T47D (cell line): ENCODE measurements at places on chromosomes 5 and 9.

DNA sequence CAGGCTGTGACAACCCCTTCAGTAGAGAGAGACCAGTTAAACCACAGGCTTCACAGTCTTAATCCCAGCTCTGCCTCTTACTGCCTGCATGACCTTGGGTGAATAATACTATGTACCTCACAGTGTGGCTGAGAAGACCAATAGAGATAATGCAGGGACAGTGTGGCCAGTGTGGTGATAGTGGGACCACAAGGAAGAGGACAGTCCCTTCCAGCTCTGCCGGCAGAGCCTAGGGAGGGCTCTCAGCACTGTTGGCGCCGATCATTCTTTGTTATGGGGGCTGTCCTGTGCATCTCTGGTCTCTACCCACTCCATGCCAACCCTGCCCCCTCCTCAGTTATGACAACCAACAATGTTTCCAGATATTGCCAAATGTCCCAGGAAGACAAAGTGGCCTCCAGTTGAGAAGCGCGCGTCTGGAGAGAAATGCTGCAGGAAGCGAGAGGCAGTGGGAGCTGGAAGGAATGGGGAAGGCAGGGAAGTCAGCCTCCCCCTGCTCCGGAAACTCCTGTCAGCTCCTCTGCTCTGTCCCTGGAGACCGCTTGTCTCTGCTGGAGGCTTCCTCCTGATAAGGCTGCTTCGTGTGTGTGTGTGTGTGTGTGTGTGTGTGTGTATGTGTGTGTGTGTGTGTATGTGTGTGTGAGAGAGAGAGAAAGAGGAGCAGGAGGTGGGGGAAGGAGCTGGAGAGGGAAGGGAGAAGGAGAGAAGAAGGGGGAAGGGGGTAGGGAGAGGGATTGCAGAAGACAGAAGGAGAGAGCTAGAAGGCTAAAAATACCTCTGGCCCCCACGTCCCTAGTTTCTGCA lies 31.8 kb upstream of the FABP6 start:
- DNase-seq, result no peak

DNA sequence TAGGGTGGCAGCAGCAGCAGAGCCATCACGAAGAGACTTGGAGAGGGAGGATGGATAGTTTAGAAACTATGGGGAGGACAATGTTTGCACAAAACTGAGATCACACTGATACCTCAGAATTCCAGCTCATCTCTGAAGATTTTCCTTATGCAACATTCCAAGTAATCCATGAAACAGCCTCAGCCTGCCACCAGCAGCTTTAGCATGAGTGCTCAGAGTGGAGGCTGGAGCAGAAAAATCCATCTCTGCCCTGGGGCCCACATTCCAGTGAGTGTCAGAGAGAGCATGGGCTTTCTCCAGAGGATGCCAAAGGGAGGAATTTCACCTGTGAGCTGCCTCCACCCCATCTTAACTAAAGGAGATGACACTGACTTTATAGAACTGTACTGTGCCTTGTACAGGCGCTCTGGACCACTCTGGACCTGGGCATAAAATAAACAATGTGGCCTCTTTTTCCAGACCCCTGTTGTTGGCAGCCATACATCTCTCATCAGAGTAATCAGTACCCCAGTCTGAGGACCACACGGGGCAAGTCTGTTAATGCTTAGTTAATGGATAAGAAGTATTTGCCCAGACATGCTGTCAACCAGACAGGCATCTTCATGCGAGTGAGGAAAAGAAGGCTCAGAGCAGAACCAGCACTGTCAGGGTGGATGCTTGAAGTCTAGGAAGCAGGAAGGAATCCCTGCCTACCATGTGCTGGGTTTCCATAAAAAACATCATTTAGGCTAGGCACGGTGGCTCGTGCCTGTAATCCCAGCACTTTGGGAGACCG lies 440.9 kb downstream of the ENC1 start:
- DNase-seq, result peak; percentile 48

DNA sequence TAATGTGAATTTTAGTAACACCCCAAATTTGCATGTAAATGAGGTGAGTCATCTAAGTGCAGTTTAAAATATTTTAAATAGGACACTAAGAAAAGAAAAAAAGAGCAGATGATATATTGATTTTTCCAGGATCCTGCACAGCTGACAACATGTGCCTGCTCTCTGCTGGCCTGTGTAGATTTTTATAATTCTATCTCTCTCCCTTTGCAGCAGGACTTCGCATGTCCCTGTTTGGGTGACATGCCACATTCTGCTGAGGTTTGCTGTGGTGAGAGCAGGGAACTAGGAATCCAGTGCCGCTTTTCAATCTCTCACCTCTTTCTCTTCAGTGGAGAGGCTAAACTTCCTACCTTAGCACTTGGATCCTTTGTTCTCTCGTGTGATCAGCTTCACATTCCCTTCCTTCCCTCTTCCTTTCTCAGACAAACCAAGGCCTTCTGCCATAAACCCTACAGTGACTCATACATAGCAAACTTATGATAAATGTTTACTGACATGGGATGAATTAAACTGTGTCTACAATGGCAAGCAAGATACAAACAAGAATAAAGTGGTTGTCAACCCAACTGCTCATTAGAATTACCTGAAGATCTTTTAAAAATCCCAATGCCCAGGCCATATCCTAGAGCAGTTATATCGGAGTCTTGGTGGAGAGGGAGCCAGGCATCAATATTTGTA lies 198.8 kb upstream of the EFNA5 start:
- DNase-seq, result peak; percentile 49

DNA sequence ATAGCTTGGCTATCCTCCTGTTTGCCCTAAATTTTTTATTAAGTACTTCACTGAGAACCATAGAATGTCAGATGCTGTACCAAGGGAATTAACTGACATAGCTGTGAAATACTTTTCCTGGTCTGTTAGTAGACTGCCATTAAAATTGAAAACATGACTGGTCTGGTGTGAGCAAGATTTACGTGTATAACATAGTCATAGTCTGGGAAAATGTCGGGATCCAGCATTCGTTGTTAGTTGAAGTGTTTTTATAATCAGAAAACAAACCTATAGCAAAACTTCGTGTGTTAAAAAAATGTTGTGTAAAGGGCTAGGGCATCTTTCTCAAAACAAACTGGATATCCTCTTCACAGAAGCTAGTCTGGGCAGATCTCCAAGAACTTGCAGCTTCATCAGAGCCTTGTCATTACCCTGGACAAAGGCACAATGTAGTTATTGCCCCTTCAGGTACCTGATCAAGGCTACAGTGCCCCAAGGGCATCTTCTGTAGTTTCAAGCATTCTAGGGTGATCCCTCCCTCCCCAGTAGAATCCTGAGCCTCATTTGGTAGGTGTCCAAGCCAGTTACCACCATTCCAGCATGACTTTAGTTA lies 454.2 kb upstream of the SGCD start:
- no peak for DNase-seq

DNA sequence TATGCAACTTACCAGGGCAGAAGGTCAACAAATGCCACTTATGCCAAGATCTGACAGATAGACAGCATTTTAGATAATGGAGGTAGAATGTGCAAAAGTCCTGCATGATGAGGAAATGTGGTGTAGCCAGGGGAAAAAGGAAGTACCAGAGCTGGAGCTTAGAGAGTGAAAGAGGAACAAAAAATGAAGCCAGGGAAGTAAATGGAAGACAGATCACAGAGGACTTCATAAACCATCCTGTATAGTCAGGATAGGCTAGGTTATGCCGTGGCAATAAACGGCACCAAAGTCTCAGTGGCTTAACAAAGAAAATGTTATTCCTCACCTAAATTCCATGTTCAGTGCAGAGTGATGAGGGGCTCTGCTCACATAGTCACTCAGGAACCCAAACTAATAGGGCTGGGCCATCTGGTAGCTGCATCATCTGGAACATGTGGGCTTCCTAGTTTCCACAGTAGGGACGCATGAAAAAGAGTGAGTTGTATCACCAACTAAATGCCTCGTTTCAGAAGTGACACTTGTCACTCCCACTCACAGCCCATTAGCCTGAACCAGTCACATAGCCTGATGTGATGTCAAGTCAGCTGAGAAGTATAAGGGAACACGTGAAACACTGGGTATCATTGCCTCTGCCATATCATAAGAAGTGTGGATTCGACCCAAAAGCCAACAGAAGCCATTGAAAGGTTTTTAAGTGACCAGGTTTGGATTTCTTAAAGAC lies 70.3 kb downstream of the SH3RF2 start:
- DNase-seq, result no peak

- DNase-seq, result no peak
Measured at GRCh38 chr5:32109236-32109635, 64.9 kb downstream of the GOLPH3 start.

GRCh38 chr9:136326061-136326760 lies 1.1 kb upstream of the GPSM1 start:
- DNase-seq, result no peak

GRCh38 chr9:124282442-124283227 lies 24.9 kb downstream of the NEK6 start:
- DNase-seq, result no peak

DNA sequence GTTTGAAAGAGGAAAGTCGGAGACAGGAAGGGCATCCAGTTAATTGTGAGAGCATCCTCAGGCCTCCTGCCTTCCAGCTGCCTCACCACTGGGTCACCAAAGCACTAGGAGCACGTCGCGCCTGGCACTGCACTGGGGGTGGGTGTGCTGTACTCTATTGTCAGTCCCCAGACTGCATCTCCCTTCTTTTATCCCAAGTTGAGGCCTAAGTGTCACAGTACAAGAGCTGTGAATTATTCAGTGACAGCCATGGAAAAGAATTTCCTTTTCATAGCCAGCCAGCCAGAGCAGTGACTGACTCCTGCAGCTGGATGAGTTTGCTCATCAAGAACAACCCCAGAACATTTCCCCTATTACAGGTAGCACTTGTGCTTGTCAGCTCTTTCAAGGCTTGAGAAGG lies 16.3 kb downstream of the CLTA start:
- no peak for DNase-seq

- no peak for DNase-seq
Measured at GRCh38 chr9:120452631-120453030, 127.3 kb downstream of the CDK5RAP2 start.

DNA sequence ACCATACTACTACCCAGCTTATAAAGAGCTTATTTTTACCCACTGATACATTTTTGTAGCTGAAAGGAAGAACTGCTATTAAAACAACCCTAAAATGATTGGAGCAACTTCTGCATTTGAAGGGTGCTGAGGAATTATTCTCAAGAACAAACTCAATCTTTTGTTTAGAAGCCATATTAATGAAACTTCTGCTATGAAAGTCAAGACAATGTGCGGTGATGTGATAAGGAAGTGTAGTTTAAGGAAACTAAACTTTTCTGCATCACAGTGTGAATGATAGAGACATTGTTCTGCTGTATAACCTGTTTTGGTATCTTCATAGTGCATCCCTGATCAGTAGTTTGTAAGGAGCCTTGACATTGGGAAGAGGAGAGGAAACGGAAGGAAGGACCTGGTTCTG lies 408.5 kb downstream of the TMEM38B start:
- no peak for DNase-seq

DNA sequence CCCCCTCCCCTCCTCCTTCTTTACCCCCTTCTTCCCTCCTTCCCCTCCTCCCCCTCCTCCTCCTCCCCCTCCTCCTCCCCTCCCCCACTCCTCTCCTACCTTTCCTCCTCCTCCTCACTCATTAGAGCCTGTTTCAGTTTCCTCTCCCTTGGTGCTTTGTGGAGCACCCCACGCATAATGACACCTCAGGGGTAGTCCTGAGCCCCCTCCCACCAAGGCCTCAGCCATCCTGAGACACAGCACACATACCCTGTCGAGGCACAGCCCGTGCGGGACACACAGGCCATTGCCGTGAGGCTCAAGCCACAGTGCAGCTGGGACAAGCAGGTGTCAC lies 35.4 kb downstream of the HK3 start:
- no peak for DNase-seq

- DNase-seq, result no peak
Measured at GRCh38 chr9:109108318-109108717, 11.4 kb downstream of the TMEM245 start.

GRCh38 chr5:150180241-150181026 lies 9.4 kb upstream of the SLC6A7 start:
- no peak for DNase-seq
